HuH-7 (cell line): ENCODE measurements at places on chromosomes 12 and 14.

- DNase-seq: peak; percentile 68
Observed at GRCh38 chr12:38905480-38906351, at the start of gene CPNE8. Gene CPNE8, minus strand, starts transcription at chr12:38905591. Its CDS starts 57 bp downstream, at chr12:38905534.

GRCh38 chr12:131458931-131459772, 251.7 kb upstream of the SFSWAP start:
- DNase-seq: no peak

- no peak for DNase-seq
Observed at GRCh38 chr12:46214668-46215436, 54.0 kb downstream of the SLC38A1 start.

GRCh38 chr12:45400991-45401390, 185.1 kb downstream of the ANO6 start:
- DNase-seq: no peak

DNA sequence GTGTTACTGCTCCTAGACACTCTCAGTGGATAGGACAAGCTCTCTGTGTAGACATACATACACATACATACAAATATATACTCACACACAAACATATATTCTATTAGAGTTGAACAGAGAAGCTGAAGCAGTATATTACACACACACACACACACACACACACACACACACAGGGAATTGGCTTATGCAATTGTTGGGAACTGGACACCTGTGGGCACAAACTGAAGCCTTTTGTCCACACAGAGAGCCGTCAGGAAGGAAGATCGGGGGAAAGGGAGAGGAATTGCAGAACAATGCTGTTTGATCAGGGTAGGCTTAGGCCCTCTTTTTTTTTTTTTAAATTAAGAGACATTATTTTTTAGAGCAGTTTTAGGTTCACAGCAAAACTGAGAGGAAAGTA, 180.7 kb upstream of the DDHD1 start:
- DNase-seq: no peak

GRCh38 chr12:119005085-119005484, 23.7 kb downstream of the SRRM4 start:
- no peak for DNase-seq

- DNase-seq: no peak
Observed at GRCh38 chr12:93167841-93168492, 209.8 kb upstream of the NUDT4 start.
